ENCODE measurements at places on chromosomes 2 and 18. TPM values are rescaled to one million over a fixed set of nuclear protein-coding genes. Genes with fewer than 3 reads are reported as not detected.

The SPATS2L gene
- total RNA-seq, result 27.8 TPM

The TPO gene
- 0.71 TPM for total RNA-seq

GRCh38 chr2:118165595-118165994 is 77.3 kb downstream of the INSIG2 start:
- no peak for DNase-seq

The ERICH2 gene
- 1.5 TPM for total RNA-seq

DNA sequence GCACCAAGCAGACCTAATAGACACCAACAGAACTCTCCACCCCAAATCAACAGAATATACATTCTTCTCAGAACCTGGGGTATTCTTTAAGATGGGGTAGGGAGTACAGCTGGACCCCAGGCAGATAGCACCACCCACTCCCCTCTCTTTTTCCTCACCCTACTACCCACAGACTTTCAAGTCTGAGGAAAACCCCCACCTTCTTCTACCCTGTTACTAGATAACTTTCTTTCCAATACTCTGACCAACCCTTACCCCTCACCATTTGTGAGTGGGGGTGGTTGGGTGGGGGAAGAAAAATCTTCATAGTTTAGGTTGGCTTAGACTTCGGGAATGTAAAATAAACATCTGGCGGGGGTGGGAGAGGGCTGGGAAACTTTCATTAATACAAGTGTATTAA is 20.3 kb upstream of the ZBTB14 start:
- no peak for DNase-seq

The BMPR2 gene
- 24.9 TPM for total RNA-seq

The MRPL53 gene
- 50.8 TPM for total RNA-seq

The ANKRD30B gene
- total RNA-seq, result not detected

The CENPO gene
- 16.1 TPM for total RNA-seq

GRCh38 chr2:27494944-27495554 is at the start of gene FNDC4:
FNDC4 (minus strand) TSS chr2:27495200; CDS start chr2:27494679, 521 bp downstream.
- DNase-seq, result peak; percentile 68

- peak; percentile 61 for DNase-seq
These were observed 19.6 kb upstream of the DNAH7 start for GRCh38 chr2:196088203-196088602.

- no peak for DNase-seq
These were observed 28.3 kb upstream of the UBE2E3 start for GRCh38 chr2:180952082-180952481.

GRCh38 chr18:58501066-58501896 is 127.6 kb downstream of the ALPK2 start:
- no peak for DNase-seq

The AQP12A gene
- not detected for total RNA-seq

The KLF7 gene
- total RNA-seq, result 9.3 TPM

DNA sequence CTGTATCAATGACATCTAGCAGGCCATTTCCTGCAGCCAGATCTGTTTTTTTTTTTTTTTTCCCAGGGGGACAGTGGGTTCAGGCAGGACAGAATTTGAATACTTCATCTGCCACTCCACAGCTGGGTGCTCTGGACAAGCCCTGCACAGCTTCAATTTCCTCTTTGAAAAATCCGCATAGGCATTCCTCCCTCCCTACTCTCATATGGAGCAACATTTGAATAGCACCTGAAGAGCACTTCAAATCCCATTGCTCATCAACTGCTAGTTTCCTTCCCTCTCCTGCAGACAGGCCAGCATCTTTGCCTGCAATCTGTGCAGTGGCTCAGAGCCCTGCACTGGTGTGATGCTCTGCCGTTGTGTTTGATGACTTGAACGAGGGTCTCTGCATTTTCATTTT is 326.3 kb downstream of the TSN start:
- DNase-seq, result no peak

DNA sequence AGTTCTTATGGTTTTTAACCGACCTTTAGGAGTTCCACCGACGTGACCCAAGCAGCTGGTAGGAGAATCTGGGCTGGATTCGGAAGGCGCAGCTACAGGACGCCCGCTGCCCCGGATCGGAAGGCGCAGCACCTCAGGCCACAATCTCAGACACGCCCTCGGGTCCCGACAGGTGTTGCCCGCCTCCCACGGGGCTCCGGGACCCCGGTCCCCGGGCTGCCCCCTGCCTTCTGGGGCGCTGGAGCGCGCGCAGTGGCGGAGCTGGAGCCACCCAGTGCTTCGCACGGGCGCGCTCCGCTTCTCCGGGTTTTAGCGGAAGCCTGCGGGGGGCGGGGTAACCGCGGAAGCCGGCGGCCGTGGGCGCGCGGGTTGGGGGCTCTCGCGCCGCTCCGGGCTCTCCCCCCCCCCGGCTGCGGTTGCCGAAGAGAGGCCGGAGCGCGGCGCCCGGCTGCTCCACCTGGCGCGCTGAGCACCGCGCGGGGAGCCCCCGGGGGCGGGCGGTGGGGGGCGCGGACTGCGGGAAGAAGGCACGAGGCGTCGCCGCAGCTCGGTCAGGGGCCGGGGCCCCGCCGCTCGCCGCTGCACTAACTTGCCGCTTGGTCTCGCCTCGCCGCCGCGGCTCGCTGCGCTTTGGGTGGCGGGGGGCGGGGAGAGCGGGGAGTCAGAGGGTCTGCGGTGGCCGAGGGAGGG is 718.8 kb downstream of the DPP10 start:
- peak; percentile 70 for DNase-seq

The LIMS4 gene
- total RNA-seq, result 2.1 TPM

DNA sequence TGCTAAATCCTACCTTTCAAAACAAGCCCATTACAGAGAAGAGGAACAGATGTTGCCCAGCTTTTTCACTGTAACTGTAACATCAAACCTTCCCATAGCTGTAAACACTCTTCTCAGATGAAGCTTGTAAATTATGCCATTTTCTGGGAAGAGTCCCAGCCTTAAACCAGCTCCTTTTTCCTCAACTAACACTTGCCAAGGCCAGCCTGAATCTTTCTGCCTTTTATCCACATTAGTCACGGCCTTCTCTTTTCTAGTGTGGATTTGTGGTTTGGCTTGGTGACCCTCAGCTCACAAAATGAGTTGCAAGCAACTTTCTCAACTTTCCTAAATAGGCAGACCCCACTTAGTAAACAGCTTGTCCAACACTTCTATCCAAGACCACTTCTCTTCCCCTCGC is 90.2 kb downstream of the CABLES1 start:
- DNase-seq, result peak; percentile 96

DNA sequence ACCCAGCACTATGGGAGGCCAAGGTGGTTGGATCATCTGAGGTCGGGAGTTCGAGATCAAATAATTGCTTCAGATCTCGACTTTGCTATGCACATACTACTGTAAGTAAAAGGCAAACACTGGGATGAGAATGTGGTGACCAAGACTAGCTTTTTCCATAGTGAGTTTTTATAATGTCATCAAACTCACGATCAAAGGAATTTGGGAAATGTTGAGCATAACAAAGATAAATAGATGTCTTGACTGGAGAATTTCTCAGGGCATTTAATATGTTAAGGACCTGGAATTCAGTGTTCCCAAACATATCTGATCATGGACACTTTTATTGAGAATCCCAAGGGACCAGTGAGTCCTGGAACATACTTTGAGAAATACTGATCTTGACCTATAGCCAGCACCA is 205.6 kb downstream of the ARHGAP15 start:
- no peak for DNase-seq

The RESP18 gene
- not detected for total RNA-seq

The CRYGC gene
- not detected for total RNA-seq

GRCh38 chr2:178008636-178009289 is 63.8 kb downstream of the PDE11A start:
- DNase-seq, result peak; percentile 12

GRCh38 chr2:219723311-219723710 is 95.9 kb downstream of the SLC4A3 start:
- no peak for DNase-seq

DNA sequence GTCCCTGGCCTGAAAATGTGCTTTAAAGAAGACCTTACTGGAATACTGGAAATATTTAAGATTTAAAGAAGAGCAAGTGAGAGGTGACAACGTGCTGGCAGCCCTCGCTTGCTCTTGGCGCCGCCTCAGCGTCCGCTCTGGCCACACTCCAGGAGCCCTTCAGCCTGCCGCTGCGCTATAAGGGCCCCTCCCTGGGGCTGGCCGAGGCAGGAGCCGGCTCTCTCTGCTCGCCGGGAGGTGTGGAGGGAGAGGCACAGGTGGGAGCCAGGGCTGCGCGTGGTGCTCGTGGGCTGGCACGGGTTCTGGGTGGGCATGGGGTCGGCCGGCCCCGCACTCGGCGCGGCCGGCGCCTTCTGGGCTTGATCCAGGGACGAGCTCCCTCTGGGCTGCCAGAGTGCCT is 2.9 kb upstream of the COQ10B start:
- no peak for DNase-seq

The SPATA3 gene
- total RNA-seq, result not detected

- no peak for DNase-seq
These were observed 133.7 kb downstream of the ALPK2 start for GRCh38 chr18:58495207-58495606.

DNA sequence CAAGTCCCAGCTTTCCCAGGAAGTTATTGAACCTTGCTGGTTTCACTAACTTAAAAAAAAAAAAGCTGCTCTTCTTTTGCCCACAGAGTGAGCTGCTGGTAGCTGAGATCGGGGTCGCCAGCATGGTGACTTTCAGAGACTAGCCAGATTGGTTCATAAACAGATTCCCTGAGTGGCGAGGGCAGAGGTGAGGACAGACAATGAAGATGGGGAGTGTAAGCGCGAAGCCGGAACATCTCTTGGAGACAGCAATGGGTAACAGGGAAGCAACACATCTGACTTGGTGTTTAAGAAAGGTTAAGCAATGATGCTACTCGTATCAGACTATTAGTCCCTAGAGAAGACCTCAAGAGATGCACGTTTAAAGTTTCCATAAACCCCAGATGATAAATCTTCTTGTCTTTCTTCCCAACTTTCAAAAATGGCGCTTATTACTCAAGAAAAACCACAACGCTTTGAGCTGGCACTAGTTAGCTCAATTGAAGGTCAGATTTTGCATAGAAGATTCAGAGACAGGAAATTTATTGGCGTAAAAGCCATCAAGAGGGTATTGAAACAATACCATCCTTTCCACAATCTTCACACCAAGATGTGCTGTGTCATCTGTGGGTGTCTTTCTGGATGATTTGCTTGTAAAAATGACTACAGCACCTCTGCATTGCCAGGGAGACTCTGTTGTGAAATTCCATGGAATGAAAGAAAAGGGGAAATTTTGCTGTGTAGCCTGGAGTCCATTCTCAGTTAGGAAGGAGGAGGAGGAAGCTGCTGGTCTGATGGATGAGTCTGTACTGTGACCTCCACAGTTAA is 193.1 kb upstream of the CXCR4 start:
- no peak for DNase-seq

DNA sequence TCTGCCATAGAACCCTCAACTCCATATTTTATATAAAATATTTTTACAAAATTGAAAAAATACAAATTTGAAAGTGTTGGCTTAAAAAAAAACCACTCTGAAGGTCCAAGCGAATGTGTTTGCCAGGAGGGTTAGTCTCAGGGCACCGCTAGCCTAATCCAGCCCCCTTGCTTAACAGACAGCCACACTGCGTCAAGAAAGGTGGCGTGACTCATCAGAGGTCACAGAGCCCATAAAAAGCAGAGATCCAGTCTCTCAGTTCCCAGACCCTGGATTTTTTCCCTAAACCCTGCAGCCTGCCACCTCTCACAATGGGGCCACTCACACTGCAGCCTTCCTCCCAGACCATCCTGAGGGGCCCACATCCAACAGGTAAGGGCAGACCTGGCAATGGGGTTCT is 3.9 kb upstream of the TNS1 start:
- DNase-seq, result peak; percentile 68

DNA sequence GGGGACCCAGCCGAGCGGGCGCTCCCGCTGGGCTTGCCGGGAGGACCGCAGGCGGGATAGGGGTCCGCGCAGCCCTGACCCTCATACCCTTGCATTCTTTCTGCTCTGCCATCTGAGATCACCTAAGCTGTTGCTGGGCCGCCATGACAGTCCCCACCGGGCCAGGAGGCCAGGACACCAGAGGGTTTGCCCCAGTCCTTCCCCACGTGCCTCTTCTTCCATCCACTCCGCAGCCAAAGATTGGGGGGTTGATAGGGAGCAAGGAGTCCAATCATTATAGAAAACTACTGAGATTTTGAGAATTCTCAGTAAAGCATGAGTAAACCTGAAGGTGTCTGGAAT is 453 bp upstream of the GRB14 start:
- no peak for DNase-seq

The PTMA gene
- total RNA-seq, result 638 TPM

The HOXD10 gene
- not detected for total RNA-seq

DNA sequence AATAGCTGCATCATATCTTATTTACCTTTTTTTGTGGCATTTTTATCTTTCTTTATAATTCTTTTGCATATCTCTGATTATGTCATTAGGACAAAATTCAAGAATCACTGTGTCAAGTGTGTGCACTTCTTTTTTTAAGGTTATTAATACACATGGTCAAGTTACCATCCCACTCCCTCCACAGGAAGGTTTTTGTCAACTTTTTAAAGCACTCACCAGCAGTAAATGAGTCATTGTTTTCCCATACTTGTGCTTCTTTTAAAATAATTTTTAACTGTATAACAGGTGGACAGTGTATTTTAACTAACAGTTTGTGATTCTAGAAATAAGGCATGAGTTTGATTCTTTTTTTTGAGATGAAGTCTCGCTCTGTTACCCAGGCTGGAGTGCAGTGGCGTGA is 45.7 kb upstream of the FAM171B start:
- no peak for DNase-seq

DNA sequence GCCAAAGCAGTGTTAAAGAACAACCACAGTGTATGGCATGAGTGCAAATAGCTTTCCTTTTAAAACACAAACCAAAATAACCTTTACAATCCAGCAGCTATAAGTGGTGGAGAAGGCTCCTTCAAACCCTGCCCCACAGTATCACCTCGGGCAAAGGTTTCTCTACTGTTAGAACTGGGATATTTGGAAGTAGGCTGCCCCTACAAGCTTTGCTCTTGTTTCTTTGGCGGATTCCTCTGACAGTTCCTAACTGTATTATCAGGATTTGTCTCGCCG is 214.8 kb downstream of the ZNF521 start:
- DNase-seq, result no peak

DNA sequence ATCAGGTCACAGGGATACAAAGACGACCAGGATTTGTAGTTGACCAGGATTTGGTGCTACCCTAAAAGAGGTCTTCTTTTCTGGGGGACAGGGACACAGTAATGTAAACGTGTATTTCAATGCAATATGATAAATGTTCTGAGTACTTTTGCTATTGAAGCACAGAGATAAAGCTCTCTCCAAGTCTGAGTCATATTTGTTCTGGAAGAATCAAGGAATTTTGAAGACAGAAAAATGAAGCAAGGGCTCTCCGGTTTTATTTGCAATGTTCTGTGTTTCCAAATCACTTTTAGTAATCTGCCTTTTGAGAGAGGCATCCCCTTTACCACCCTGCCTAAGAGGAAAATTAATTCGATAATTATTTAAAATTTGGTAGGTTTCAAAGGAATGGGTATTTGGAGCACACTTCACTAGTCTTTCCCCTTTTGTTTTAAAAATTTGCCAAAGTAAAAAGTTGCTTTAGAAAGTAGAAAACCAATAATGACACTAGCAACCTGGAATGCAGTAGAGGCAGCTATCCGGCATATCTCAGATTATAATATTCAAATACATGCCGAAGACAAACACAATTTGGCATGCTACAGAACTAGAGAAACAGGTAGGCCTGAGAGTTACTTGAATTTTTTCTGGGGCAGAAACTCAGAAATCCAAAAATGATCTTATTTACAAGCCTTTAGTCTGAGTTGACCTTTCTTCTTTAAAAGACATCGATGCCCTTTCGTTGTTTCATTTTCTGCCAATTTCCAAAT is 82.7 kb downstream of the MREG start:
- DNase-seq, result no peak
